ENCODE measurements at places on chromosomes 5 and 9.

- no peak for DNase-seq
These were observed 9.7 kb downstream of the LIFR start for GRCh38 chr5:38546691-38547146.

DNA sequence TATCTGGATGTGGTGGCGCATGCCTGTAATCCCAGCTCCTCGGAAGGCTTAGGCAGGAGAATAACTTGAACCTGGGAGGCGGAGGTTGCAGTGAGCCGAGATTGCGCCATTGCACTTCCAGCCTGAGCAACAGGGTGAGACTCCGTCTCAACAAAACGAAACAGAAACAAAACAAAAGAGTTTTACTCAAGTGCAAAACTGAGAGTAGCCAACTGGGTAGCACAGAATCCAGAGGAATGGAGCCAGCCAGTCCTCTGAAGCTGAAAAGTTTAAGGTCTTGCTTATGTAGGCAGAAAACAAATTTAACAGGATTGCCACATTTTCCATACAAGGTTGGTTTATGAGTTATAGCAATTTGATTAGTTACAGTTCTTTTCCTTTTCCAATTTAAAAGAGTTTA is 32.0 kb downstream of the SPIN1 start:
- no peak for DNase-seq

DNA sequence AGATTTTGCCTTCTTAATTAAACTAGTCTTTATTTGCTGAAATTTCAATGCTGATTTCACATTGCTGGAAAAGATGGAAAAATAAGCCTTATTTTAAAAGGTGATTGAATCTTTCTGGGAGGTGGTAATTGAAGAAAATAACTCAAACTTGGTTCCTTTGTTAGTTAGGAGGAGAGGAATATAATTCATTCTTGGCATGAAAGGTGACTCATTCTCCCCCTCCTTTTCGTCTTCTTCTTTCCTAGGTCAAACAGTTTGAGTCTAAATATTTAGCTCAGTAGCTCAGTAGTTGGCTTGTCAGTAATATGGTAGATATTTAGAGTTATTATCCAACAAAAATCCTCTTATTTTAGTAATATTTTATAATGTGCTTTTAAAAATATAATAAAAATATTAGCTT is 353.9 kb upstream of the MEF2C start:
- no peak for DNase-seq

DNA sequence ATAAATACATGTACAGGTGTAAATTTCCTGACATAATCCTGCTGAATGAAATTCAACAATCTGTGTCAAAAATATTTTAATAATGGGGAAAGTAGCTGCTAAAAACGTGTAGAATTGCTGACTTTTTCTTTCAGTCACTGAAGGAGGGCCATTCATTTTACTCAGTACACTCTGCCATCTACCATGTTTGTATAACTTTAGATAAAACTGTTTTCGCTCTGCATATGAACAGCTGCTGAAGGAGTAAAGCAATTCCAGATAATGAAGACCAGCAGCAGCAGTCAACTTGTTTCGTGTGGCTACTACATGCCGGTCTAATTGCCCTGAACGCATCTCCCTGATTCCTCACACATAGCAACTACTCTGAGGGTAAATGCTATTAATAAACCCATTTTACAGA is 380.5 kb downstream of the SPOCK1 start:
- no peak for DNase-seq

DNA sequence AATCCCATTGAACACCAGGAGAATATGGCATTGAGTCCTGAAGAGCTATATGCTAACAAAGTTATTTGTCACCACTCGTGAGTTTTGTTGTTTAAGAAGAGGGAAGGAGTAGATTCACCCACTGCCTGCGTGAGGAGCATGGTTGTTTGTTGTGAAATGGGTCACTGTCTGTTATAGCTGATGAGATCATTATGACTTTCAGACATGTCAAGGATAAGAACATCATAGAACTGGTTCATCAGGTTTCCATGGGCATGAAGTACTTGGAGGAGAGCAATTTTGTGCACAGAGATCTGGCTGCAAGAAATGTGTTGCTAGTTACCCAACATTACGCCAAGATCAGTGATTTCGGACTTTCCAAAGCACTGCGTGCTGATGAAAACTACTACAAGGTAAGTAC is 76.9 kb downstream of the SYK start:
- no peak for DNase-seq

DNA sequence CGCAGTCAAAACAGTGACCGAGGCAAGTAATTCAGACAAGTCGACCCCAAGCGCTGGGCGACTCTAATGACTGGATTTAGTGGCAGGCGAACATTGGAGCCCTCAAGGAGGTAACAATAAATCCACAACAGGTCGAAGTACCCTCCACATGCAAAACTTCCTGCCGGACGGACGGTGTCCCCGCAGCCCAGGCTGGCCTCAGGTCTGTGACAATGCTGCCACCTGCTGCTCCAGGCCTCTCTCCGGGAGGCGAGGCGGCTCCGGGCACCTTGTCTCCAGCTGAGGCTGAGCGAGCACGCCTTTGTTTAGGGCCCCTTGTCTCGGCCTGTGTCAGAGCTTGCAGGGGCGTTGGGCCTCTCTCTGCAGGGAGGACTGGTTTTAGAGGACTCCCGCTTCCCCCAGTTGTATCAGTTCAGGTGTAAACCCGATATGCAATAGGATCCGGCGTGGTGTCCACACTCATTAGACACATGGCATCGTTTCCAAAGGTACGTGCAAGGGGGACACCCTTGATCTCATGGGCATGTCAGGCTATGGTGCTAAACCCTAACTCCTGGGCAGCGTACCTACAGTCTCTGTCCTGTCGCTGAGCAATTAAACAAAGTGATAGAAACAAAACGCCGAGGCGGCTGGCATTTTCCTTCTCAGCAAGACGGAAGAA is 628.0 kb upstream of the ADAMTS16 start:
- no peak for DNase-seq

- no peak for DNase-seq
These were observed 21.8 kb downstream of the TNIP1 start for GRCh38 chr5:151058891-151059489.

GRCh38 chr5:114977979-114978573 is 191.6 kb downstream of the TRIM36 start:
- DNase-seq = no peak

- DNase-seq = no peak
These were observed 37.0 kb downstream of the B4GALT1 start for GRCh38 chr9:33129886-33130881.

- DNase-seq = no peak
These were observed 65.8 kb downstream of the C5orf15 start for GRCh38 chr5:133902511-133903118.

DNA sequence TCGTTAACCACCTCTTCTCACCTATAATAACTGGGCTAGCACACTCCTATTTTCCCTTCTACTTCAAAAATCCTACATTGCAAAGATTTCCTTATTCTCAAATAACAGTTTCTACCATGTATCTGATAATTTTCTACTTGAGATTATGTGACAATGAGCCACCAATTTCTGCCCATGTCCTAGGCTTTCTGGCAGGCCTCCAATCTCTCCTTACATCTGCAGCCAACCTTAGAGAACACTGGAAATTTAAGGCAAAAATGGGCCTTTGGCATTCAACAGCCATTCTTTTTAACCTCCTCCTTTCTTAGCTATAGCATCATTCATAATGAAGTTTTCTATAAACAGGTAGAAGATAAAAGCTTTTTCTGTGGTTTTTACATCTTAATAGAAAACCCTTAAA is 225.1 kb downstream of the ARRDC3 start:
- no peak for DNase-seq

DNA sequence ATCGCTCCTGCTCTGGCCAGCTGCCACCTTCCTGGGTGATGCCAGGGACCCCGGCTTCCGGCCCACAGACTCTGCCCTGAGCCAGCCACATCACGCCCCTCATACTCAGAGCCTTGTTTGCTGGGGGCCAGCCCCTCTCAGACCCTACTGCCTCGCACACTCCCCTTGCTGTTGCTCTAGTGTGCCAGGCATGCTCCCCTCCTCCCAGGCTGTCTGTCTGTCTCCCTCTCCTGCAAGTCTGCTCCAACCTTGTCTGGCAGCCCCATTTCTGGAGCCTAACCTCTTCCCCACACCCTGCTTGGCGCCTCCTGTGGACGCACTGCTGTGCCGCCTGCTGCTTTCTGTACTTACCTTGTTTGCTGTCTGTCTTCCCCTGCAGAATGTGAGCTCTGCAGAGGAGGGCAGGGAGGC is 184.7 kb downstream of the HSPA4 start:
- no peak for DNase-seq

DNA sequence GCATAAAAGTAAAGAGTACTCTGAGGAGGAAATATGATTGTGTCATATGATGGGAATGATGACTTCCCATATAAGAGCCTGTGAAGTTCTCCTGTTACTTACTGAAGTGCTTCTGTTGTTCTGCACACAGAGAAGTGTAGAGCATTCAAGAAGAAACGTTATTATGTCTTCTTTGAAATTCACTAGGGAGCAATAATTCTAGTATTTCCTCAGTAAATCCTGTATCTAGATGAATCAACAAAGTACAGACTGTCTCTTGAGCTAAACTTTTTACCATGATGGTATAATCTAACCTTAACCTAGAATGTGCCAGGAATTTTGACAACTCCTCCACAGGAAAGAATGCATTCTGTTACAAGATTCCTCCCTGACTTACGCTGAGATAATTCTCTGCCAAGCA is 18.9 kb upstream of the GHR start:
- DNase-seq = no peak

- no peak for DNase-seq
These were observed 927.5 kb downstream of the DTWD2 start for GRCh38 chr5:118060833-118061232.
